ENCODE measurements at places on chromosomes 3 and 15.

DNA sequence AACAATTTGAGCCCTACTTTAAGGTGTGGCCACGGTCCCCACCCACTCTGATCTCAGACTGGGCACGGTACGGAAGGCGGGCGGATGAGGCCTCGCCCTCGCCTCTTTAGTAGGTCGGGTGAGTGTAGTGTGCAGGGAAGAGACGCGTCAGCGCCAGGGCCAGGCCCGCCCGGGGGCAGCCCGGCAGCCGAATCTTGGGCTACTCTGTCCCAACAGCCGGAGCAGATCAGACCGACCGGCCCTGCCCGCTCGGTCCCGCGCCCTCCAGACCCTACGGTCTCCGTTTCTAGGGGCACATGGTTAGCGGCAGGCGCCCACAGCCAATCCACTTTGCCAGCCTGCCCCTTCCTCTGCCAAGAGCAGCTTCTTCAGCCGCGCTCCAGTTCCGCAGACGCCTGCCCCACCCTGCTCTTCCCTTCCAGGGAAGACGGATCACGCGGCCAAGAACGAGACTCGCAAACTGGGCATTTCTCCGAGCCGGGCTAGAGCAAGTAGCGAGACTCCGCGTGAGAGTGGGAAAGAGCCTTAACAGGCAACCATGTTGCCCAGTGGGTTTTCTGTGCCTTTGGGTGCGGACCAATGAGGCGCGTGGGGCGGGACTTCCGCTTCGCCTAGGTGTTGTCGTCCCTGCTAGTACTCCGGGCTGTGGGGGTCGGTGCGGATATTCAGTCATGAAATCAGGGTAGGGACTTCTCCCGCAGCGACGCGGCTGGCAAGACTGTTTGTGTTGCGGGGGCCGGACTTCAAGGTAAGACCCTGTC is at the start of gene RNF13:
Gene RNF13 (plus strand): TSS at position 610 of the 761 bp plus-strand sequence. CDS start 32,812 bp downstream, outside the sequence.
- peak; percentile 96 for DNase-seq

DNA sequence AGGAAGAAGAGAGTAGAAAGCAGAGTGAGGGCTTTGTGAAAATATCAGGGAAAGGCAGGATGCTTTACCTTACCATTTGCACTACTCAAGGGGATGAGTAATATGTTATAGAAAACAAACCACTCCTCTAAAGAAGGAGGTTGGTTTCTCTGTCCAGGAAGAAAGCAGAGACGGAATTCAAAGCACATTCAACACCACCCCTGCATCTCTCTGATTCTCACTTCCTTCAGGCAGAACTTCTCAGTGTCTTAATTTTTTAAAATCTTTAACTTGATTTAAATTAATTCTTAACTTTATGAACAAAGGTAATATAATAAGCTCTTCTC is 82.4 kb downstream of the NR2F2 start:
- DNase-seq: no peak

- no peak for DNase-seq
Observed at GRCh38 chr3:1693145-1693544, 405.5 kb upstream of the CNTN4 start.

DNA sequence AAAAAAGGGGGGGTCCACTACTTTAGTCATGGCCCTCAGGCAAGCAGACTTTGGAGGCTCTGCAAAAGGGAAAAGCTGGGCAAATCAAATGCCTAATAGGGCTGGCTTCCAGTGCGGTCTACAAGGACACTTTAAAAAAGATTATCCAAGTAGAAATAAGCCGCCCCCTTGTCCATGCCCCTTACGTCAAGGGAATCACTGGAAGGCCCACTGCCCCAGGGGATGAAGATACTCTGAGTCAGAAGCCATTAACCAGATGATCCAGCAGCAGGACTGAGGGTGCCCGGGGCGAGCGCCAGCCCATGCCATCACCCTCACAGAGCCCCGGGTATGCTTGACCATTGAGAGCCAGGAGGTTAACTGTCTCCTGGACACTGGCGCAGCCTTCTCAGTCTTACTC is 15.3 kb downstream of the ZMAT3 start:
- DNase-seq: no peak

- no peak for DNase-seq
Observed at GRCh38 chr3:142680710-142681109, 43.1 kb upstream of the TRPC1 start.

DNA sequence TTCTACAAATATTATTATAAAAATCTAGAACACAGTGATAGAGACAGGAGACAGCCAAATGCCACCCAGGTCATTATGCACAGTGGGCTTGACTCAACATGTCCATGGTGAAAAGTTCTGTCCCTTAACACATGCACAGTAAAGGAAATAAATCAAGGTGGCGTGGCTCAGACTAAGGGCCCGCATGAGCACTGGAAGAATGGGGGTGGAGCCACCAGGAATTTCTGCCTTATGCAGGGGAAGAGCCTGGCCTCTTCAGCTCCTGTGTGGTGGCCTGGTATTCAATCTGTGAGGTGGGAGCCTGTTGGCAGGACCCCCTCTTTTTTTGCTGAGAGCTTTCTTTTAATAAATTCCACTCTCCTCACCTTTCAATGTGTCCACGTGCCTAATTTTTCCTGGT is 17.2 kb upstream of the SPG21 start:
- DNase-seq: no peak

GRCh38 chr15:50627351-50628055 is 59.1 kb downstream of the TRPM7 start:
- no peak for DNase-seq

- DNase-seq: no peak
Observed at GRCh38 chr3:115518100-115518852, 105.0 kb upstream of the GAP43 start.

GRCh38 chr15:22939051-22939450 is 41.1 kb downstream of the CYFIP1 start:
- peak; percentile 24 for DNase-seq

DNA sequence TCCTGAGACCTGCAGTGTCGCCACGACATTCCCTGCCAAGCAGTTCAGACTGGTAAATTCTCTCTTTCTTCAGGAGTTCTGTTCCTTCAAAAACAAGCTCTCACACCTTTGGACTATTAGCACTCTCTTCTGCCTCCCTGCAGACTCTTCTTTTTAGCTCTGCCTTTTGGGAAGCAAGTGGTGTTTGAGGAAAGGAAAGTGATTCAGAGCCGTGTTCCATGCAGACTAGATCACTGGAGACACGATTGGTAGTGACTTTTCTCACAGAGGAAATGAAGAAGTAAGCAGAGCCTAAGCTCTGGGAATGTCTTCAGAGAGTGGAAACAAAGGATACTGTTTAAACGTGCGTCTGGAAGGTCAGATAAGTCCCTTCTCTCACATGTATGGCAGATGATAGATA is 270.6 kb upstream of the TPRG1 start:
- no peak for DNase-seq

DNA sequence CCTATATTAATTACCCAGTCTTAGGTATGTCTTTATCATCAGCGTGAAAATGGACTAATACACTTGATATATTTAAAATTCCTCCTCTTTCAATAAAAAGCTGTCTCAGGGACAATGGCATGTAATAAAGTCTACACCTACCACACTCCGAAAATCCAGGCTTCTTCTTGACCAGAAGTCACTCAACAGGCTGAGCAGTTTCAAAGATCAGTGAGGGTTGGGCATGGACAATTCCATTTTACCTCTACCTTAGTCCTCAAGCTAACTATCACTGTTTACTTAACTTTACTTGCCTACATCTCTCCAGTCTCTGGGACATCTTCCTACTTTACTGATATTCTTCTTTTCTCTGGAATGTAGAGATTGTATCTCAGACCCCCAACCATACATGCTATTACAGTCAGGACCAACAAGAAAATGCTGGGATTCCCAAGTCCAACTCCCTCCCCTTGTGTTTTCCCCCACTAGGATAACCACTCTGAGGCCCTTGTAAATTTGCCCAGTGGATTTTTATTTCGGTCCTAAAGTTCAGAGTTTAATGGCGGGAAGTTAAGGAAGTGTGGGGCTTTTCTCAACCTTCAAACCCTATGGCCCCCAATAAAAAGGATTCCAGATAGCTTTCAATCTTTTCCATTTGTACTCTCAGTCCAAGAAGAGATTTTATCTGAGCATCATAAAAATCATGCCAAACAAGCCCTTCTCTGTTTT is 137.1 kb upstream of the TSC22D2 start:
- DNase-seq: peak; percentile 57

GRCh38 chr3:196192036-196192523 is 19.1 kb downstream of the ZDHHC19 start:
- peak; percentile 77 for DNase-seq

GRCh38 chr15:88383354-88383753 is 83.8 kb downstream of the MRPL46 start:
- DNase-seq: no peak

DNA sequence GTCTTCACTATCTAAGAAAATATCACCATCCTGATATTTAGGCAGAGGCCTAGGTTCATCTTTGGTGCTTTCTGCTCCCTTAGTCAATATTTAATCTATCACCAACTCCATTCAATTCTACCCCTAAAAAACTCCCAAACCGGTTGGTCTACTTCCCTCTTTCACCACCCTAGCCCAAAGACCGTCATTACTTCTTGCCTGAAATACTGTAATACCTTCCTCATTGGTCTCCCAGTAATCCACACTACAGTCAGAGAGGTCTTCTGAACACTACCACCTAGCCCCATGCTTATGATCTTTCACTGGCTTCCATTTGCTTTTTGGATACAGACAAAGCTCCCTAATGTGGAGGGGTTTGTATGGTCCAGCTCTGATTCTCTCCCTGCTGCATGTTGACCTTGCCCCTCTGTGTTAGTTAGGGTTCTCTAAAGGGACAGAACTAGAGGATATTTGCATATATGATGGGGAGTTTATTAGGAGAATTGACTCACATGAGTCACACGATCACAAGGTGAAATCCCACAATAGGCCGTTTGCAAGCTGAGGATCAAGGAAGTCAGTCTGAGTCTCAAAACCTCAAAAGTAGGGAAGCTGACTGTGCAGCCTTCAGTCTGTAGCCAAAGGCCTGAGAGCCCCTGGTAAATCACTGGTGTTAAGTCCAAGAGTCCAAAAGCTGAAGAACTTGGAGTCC is 36.4 kb upstream of the ATP2C1 start:
- DNase-seq: no peak

GRCh38 chr15:90550919-90551318 is 21.2 kb downstream of the CRTC3 start:
- no peak for DNase-seq

DNA sequence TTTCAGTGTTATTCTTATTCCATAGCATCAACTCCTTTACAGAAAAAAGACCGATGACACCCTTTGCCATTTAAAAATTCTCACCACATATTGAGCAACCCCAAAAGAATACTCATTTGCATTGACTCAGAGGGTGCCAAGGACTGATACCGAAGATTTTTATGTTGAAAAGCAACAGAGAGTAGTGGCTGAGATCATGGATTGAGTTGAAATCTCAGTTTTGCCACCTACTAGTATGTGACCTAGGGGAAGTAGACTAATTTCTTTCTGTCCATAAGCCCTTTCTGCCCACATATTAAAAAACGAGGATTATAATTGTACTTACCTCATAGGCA is 313.9 kb upstream of the SATB1 start:
- DNase-seq: no peak

DNA sequence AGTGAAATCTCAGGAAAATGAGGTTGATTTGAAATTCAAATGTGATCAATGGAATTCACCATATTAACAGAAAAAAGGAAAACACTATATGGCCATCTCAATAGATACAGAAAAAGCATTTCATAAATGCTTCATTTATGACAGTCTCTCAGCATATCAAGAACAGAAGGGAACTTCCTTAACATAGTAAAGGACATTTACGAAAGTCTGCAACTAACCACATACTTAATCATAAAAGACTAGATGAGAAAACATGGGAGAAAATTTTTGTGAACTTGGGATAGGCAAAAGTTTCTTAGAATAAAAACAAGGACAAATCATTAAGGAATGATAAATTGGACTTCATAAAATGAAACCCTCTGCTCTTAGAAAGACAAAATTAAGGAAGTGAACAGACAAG is 24.7 kb upstream of the TIPARP start:
- DNase-seq: no peak

DNA sequence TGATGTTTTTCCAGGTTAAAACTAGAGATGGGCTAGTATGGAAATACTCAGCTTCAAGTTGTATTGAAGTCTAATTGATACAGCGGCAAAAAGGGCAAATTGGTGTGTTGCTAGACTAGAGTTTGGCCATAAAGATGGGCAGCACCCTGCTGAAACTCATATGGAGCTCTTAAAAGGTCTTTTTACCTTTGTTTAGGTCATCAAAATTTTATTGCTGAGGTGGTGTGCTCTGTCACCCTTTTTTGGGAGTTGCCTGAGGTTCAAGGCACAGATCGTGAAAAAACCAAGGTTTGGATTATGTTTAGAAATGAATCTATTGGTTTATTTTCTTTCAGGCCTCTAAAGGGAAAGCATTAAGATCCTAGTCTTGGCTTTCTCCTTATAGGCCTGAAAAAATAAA is 38.2 kb downstream of the VPS8 start:
- no peak for DNase-seq

GRCh38 chr15:101025501-101025885 is 106.3 kb downstream of the LRRK1 start:
- DNase-seq: no peak

DNA sequence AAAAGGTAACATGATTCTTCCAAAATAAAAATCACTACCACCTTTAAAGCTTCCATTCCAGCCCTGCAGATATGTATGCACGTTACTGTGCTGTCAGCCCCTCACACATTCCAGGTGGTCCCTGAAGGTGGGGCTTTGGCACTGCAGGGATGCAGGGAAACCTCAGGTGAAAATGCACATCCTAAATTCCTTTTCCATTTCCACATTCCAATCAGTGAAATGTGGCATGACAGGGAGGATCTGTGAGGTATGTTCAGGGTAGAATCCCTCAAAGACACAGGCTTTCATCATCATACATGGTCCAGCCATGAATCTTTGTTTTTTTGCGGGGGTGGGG is 45.3 kb downstream of the CCR4 start:
- no peak for DNase-seq

GRCh38 chr3:66938338-66938963 is 59.7 kb upstream of the KBTBD8 start:
- no peak for DNase-seq

GRCh38 chr3:14265246-14265962 is 86.8 kb downstream of the LSM3 start:
- peak; percentile 48 for DNase-seq

DNA sequence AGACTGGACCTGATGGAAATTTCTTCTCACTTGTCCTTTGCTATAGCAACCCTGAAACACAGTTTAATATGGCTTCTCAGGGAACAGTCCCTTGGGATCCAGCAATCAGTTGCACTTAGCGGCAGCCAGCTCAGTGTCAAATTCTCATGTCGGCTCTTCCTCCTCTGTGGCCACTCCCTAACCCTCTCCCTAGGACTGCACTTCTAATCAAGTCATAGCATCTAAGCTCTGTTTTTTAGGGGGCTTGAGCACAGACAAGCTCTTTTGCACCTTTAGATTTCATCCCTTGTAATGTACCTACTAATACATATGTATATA is 250.5 kb upstream of the TLE3 start:
- no peak for DNase-seq

GRCh38 chr3:157335233-157336076 is 101.2 kb upstream of the PTX3 start:
- no peak for DNase-seq

DNA sequence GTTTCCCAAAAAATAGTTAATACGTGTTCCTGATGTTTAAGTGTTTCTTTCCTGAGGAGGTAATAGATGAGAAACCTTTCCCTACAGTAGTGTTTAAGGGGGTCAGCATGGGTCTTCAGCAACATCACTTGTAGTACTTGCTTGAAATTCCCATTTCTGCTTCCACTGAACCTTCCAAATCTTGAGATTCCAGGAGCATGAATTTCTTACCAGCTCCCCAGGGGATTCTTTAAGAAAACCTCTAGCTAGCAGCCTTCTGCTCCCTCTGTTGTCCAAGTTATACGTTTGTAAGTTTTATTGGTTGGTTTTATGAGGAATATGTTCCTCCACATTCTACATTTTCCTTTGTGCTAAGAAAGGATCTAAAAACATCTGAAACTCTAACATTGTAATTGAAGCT is 38.2 kb upstream of the ACP3 start:
- DNase-seq: no peak

All from Peyer's patch (tissue), 4 donors.